Effector CD4-positive, alpha-beta T cell (primary cell): ENCODE measurements at places on chromosomes 7 and 10.

- DNase-seq, result no peak
These were observed 20.0 kb upstream of the PARP12 start for GRCh38 chr7:140082770-140083169.

- DNase-seq, result no peak
These were observed 5.0 kb upstream of the CCM2 start for GRCh38 chr7:44994877-44995554.

DNA sequence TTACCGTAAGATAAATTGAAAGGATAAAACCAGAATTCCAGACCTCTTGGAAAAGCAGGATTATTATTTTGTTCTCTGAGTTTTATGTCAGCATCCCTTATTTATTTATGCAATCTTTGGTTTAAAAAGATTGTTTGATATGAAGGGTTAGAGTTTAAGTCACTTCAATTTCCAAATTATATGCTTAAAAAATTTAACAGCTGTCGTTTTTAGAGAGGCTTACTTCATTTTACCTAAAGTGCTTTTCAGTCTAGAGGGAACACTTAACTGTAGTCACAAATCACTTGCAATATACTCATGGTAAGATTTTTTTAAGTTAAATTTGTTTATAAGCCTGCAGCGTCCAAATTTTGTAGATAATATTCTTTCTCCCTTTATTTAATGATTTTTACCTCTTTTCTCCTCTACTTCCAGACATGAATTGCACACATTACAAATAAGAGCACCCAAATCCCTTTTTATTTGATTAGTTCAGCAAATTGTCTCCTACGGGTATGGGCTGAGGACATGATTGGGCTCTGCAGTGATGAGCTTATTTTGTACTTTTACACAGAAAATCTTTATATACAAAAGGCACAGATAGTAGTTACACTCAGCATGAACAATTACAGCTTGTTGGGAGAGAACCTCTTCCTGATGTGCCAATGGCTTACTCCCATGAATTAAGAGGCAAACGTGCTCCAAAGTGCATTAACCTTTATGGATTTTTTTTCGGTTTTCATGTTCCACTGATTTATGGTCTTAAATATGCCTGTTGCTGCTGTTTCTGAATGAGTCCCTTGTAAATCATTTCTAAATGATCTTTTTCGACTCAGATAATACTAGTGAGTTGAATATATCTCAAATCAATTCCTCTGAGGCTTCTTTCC is 319.3 kb upstream of the LRGUK start:
- no peak for DNase-seq

- no peak for DNase-seq
These were observed 265.1 kb downstream of the HTR7 start for GRCh38 chr10:90592638-90593302.

DNA sequence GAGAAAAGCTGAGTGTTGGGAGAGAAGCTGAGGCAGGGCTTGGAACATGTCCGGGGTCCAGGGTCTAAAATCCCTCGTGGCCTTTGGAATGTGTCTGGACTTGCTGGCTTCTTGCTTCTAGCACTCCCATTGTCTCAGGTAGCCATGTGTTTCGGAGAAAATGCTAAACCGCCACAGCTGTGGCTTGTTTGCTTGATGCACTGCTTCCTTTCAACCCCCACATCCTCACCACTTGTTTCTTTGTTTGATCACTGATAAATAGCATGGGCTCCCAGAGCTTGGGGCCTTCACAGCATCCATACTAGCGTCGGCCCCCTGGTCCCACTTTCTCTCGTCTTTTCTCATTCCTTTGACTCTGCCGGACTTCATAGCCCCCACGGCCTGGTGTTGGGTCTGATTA is 102.7 kb downstream of the ANKRD26 start:
- no peak for DNase-seq
